ENCODE measurements at places on chromosomes 3 and 15.

GRCh38 chr3:113110267-113110666 lies 101.1 kb upstream of the BOC start:
- no peak for DNase-seq

DNA sequence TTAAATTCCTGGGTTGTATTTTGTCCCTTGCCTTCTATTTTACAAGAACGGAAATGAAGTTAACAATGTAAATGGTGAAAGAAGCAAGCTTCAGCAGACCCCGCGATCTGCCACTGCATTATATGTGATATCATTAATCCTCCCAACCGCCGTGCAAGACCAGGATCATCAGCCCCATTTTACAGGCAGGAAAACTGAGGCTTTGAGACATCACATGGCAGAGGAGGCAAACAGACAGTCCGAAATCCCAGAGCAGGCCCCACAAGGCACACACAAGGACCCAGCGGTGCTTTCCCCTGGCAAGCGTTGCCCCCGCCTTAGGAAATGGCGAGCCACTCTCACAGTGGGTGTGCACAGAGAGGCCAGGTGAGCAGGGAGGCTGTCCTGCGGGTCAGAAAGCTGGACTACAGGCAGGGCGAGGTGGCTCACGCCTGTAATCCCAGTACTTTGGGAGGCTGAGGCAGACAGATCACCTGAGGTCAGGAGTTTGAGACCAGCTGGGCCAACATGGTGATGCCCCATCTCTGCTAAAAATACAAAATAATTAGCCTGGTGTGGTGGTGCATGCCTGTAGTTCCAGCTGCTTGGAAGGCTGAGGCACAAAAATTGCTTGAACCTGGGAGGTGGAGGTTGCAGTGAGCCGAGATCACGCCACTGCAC lies 16.2 kb downstream of the FGD5 start:
- no peak for DNase-seq

DNA sequence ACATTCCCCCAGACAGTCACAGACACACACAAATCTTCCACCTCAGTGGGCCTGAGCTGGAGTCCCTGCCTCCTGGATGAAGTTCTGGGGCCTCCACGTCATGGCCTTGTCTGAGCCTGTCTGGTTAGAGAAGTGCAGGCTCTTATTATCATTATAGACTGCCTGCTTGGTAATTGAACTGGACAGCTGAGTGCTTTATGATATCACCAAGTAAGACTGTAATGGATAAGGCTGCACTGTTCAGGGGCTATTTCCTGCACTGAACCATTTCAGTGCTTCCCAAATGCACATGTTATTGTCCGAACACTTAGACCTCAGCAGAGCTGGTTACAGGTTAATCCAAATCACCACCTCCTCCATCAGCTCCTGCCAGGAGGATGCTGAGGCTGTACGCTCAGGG lies 8.7 kb upstream of the ST6GAL1 start:
- DNase-seq, result no peak

GRCh38 chr15:82043130-82043673 lies 2.6 kb downstream of the MEX3B start:
- no peak for DNase-seq

DNA sequence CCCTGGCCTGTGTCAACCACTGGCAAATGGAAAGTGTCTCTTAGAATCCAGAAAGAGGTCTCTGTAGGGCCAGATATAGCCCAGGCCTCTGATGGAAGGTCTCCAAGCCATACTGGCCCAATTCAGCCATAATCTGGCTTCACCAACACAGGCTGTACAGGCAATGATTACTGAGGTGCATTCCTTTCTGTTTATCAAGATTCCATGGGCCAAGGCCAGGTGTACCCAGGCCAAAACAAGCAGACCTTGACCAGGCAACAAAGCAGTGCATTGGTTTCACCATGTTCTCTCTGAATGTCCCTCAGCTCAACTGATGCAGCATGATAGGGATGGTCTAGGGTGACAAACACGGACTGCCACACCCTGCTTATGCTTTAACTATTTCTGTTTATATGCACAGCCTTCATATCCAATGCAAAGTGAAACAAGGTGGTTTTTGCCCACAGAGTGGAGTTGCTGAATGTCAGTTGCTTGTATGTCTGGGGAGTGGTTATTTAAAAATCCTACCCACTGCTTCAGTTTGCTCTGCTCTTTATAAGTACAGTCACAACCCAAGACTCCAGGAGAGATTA lies 25.2 kb downstream of the CCNL1 start:
- no peak for DNase-seq

DNA sequence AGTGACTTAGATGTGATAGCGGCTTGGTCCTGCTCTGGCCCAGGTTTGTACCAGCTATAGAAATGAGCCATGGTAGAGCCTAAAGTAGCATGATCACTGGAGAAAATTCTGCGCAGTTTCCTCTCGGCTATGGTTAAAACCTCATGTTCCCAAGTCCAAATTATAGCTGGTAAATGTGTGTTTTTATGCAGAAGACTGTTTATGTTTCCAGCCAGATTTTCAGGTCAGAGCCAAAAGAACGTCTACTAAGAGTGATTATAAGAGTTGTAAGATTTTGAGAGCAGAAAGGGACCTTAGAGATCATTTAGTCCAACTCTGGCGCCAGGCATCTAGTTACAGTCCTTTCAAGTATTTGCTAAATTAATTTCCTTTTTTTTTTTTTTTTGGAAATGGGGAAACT lies 333.7 kb downstream of the LPP start:
- DNase-seq, result no peak

DNA sequence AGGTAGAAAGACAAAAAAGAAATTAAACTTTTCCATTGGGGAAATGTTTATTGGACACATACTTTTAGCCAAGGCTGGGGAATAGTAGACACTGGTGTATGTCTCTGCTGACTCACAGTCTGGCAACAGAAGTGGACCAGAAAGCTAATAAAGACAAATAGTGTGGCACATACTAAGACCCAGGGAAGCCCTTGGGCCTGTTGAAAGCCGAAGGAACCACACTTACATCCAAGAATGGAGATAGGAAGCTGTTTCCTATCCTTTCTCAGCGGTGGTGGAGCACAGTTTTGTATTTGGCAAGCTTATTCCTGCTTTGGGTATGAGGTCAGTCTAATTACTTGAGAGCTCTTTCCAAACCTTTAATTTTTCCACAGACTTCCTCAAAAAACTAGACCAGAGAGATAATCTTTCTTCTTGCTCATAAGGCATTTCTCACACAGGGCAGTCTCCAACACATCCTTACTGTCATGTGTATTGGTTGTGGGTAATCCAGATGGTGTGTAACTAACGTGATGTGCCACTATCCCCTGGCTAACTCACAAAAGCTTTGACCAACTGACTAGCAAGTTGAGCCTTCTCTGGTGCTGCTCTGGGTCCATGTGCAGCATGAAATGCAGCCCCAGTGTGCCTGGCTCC lies 279.1 kb upstream of the IGF1R start:
- no peak for DNase-seq

- no peak for DNase-seq
Measured at GRCh38 chr15:70563561-70564095, 199.7 kb downstream of the UACA start.

GRCh38 chr3:36259580-36259979 lies 120.7 kb upstream of the STAC start:
- no peak for DNase-seq

GRCh38 chr3:41155834-41156233 lies 43.5 kb upstream of the CTNNB1 start:
- no peak for DNase-seq

All from stimulated activated CD4-positive, alpha-beta T cell treated with anti-CD3 and anti-CD28 coated beads, Interleukin-4, amount 100 ng/mL, for 4 hours (primary cell).